ENCODE measurements at places on chromosomes 7 and 10.

DNA sequence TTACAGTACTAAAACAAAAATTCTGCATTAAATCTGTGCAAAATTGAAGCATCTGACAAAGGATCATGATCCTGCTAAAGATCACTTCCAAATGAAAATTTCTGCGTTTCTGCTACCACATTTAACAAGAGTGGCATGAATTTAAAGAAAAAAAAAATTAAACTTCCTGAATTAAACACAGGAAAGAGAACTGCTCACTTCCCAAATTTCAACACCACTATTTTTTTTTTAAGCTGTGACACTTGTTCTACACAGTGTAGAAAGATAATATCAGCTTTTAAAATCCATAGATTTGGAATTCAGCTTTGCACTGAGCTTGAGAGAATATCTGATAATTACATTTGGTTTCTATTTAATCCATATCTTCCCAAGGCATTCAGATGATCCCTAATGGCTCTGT lies 73.6 kb downstream of the EPC1 start:
- DNase-seq: no peak

DNA sequence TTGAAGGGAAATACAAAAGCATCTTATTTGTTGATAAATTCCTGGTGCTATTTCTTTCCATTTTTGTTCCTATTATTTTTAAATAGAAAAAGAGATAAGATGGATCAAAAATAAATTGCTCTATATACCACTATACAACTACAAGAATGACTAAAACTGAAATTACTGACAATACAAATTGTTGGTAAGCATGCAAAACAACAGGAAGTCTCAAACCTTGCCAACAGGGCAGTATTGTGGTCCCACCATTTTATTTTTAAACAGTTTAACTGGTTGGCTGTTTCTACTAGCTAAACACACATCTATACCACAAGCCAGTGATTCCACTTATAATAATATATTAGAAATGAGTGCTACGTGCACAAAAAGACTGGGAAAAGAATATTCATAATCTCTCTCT lies 213.0 kb downstream of the JAZF1 start:
- no peak for DNase-seq

DNA sequence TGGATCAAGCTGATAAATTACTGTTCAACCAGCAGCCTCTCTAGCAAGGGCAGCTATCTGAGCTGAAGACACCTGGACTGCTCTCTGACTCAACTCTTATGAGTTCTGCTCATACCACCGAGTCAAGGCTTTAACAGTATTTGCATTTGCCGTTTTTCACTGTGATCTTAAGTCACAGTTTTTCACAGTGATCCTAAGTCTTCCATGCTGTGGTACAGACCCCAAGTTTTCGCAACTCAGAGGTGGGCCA lies 31.3 kb downstream of the PIP4K2A start:
- no peak for DNase-seq

- no peak for DNase-seq
Measured at GRCh38 chr10:9244864-9245263, 1190.4 kb downstream of the GATA3 start.

DNA sequence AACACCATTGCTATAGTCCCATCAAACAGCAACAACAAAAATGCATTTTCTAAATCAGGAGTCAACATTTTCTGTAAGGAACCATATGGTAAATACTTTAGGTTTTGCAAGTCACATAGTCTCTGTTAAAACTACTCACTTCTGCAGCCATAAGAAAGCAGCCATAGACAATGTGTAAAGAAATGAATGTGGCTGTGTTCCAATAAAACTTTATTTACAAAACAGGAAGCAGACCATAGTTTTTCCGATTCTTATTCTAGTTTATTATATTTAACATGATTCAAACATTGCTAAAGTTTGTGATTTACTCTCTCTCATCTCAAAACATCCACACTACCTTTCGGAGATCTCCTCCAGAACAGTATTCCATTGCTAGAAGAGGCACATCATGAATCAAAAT lies 6.9 kb downstream of the CHUK start:
- DNase-seq: no peak

- DNase-seq: no peak
Measured at GRCh38 chr7:82615527-82615926, 171.9 kb upstream of the CACNA2D1 start.

GRCh38 chr7:111090846-111091245 lies at the start of gene LRRN3:
LRRN3 (plus strand) TSS chr7:111091127; CDS start chr7:111122773, 31,646 bp downstream.
- DNase-seq: peak; percentile 68

DNA sequence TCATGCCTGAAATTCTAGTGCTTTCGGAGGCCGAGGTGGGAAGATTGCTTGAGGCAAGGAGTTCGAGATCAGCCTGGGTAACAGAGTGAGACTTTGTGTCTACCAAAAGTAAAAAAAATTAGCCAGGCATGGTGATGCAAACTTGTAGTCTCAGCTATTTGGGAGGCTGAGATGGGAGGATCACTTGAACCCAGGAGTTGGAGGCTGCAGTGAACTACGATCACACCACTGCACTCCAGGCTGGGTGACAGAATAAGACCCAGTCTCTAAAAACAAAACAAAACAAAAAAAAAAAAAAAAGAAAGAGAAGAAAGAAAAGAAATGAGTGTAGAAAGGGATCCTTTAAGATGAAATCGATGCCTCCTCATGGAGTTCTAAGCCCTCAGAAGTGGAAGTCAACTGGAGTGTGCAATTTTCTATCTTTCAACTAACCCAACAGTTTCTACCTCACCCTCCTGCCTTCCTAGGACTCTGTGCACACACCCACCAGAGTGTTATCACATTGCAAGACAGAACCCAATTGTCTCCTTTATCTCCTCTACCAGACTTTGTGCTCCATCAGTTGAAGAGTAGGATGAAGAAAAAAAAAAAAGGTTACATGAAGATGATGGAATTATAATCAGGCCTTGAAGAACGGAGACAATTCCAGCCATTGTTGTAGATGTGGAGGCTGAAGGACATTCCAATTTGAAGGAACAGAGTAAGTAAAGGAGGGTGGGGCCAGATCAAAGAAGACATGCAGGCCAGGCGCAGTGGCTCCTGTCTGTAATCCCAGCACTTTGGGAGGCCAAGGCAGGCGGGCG lies 26.9 kb downstream of the NYAP1 start:
- no peak for DNase-seq

GRCh38 chr7:151115121-151115835 lies 29.0 kb downstream of the AGAP3 start:
- no peak for DNase-seq

DNA sequence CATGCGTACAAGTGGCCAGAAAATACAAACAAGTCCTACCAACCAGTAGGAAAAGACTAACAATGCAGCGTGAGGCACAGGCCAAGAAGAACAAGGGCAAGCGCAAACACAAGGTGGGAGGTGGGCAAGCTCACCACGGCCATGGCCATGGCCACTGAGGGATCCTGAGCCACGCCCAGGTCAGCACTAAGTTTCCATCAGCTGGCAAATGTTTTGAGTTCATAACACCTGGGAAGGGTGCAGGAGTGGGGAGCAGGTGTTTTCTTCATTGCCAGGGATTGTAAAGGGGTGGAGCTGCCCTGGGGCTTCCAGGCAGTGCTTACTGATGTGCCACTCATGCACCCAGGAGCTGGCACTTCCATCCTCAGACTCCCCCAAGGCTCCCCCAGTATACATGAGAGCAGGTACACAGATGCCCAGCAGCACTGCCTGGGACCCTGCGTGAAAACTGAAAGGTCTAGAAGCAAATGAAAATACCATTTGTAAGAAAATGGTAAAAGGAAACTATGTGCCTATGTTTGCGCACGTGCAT lies 139.2 kb upstream of the RET start:
- DNase-seq: no peak

DNA sequence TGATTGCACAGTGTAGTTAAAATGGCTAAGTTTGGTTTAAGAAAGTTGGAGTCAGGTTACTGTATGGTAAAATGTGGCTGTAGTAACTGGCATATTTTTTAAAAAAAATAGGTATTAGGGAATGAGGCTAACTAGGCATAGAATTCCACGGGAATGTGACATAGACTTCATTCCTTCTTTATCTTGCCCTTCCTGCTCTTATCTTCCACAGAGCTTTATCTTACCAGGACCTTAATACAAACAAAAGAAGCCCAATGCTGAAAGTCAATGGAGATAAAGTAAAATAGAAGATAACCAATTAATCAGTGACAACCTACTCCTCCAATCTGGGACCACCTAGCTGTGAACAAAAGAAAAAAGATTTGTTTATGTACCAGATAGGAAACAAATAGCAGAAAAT lies 58.1 kb downstream of the TET1 start:
- no peak for DNase-seq

GRCh38 chr10:77633376-77633775 lies 4.2 kb downstream of the KCNMA1 start:
- no peak for DNase-seq

GRCh38 chr7:73557397-73558257 lies at the start of gene BCL7B:
BCL7B (minus strand) TSS chr7:73557690; CDS start chr7:73557578, 112 bp downstream.
- no peak for DNase-seq

- no peak for DNase-seq
Measured at GRCh38 chr7:5457245-5457735, 33.7 kb upstream of the TNRC18 start.

DNA sequence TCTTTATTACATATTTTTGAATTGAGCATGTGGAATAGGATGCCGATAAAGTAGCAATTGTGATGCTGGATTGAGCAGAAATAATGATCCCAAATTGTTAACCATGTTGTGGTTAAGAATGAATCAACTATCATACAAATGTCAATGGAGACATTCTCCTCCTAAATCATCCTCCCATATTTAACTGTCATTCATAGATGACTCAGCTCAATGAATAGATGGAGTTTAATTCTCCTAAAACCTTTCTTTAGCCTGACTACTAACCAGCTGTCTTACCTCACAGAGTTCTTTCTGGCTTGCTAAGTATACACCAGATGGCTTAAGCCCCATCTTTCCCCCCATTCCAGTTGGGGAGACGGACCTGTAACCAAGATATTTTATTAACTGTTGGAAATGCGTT lies 23.4 kb upstream of the NPS start:
- no peak for DNase-seq

GRCh38 chr7:128997181-128997580 lies 57.7 kb downstream of the TNPO3 start:
- no peak for DNase-seq

DNA sequence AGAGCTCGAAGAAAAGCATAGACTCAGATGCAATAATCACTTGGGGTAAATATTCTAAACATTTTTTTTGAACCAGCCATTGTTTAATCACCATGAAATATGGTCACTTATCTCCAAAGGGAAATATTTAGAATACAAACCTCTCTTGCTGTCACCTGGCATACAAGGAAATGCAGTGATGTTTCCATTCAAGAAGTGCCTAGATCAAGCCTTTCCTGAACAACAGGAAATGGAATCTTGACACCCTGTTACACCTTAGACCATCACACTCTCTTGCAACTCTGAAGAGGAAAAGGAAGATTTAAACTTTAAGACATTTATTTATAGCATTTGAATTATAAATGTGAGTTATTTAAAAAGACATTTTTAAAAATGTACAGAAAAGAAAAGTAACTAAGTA lies 263.0 kb upstream of the BMPER start:
- DNase-seq: no peak

GRCh38 chr10:113304726-113305125 lies 248.1 kb upstream of the HABP2 start:
- DNase-seq: no peak

GRCh38 chr7:152006336-152006735 lies 19.1 kb upstream of the GALNT11 start:
- no peak for DNase-seq

GRCh38 chr7:117193564-117193963 lies 129.3 kb downstream of the WNT2 start:
- no peak for DNase-seq

DNA sequence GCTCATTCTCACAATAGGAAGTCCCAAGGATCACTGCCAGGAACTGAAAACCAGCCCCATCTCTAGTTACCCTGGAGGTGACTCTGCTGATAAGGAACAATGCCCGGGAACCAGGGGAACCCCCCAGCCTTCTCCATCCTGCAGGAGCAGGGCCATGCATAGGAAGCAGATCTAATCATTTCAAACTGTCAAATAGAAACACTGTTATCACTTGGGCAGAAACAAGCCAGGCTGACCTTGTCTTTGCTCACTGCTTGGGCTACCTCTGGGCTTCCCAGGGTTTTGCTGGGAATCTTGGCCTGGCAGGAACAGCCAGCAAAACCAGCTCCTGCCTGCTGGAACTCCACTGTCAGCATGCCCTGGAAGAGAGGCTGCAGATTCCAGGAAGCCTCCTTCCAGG lies 114.1 kb downstream of the RNF216 start:
- no peak for DNase-seq

- DNase-seq: no peak
Measured at GRCh38 chr7:103094102-103094501, 19.2 kb downstream of the ARMC10 start.

DNA sequence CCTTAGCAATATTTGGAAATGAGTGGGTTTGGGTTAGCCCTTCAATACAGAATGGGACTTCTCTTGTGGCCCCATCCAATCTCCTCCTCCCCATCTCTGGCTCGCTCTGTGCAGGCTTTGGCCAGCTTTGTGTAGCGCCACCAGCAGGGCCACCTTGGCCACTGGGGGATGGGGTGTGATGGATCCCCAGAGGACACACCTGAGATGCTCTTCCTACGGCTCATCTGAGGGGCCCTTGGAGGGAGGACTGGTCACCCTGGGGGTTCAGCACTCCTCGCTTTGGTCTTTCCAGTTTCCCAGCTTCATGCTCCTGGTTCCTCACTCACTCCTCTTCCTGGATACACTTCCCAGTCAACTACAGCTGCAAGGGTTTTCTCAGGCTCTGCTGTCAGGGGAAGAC lies 15.3 kb upstream of the C10orf90 start:
- no peak for DNase-seq

DNA sequence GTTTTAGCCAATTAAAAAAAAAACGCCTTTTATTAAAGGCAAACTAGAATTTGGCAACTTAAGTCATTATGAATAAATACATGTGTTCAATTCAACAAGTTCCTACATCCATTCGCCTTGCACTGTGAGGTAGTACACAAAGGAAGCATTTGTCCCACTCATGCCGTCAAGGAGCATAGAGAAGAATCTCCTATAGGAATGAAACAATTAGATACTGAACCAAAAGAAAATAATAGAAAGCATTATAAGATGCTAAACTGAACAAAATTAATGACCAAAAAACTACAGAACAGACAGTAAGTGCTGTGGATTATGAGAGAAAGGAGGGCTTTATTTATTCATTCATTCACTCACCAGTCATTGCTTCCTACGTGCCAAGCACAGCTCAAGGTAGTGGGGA lies 42.2 kb downstream of the SNX13 start:
- no peak for DNase-seq

DNA sequence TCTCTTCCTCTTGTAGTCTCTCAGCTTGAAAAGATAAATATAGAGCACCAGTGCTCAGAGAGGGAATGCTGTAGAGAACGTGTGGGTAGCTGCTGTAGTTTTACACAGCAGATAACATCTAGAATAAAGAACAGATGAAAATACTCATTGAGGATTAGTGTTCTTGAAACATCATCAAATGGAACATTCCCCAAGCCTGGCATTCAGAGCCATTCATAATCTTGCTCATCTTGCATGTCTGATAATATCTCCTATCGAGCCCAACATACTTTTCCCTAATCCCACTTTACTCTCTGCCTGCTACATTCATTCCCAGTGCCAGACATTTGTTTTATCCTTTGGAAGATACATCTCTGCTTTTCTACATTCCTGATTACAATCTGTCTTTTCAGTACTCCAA lies 35.2 kb downstream of the MCU start:
- DNase-seq: no peak
